ENCODE measurements at places on chromosomes 12 and 14.

DNA sequence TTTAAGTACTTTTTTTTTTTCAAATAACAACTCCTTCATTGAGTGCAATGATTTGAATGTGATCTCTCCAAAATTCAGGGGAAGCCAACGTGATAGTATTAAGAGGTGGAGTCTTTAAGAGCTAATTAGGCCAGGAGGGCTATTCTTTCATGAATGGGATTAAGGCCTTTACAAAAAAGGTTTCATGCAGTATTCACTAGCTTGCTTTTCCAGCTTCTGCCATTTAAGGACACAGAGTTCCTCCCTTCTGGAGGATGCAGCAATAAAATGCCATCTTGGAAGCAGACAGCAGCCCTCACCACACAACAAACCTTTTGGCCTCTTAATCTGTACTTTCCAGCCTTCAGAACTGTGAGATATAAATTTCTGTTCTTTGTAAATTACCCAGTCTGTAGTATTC is 586.8 kb upstream of the LMO3 start:
- H3K4me1 ChIP-seq, result no peaks in the 10 kb centered on the region
- H3K36me3 ChIP-seq, result no peaks in the 10 kb centered on the region
- H3K27me3 ChIP-seq, result no peaks in the 10 kb centered on the region

- no peak for DNase-seq
- H3K36me3 ChIP-seq, result no peaks in the 10 kb centered on the region
- no peak overlapping the region for H3K27ac ChIP-seq
- H3K4me1 ChIP-seq, result peaks cover 2% of the 10 kb centered on the region
- H3K27me3 ChIP-seq, result peaks cover 14% of the 10 kb centered on the region
These were observed 6.5 kb downstream of the CYP46A1 start for GRCh38 chr14:99690636-99691035.

- no peak overlapping the region for H3K27ac ChIP-seq
- DNase-seq, result no peak
- H3K4me1 ChIP-seq, result no peaks in the 10 kb centered on the region
These were observed 87.6 kb upstream of the STRN3 start for GRCh38 chr14:31113794-31114193.

DNA sequence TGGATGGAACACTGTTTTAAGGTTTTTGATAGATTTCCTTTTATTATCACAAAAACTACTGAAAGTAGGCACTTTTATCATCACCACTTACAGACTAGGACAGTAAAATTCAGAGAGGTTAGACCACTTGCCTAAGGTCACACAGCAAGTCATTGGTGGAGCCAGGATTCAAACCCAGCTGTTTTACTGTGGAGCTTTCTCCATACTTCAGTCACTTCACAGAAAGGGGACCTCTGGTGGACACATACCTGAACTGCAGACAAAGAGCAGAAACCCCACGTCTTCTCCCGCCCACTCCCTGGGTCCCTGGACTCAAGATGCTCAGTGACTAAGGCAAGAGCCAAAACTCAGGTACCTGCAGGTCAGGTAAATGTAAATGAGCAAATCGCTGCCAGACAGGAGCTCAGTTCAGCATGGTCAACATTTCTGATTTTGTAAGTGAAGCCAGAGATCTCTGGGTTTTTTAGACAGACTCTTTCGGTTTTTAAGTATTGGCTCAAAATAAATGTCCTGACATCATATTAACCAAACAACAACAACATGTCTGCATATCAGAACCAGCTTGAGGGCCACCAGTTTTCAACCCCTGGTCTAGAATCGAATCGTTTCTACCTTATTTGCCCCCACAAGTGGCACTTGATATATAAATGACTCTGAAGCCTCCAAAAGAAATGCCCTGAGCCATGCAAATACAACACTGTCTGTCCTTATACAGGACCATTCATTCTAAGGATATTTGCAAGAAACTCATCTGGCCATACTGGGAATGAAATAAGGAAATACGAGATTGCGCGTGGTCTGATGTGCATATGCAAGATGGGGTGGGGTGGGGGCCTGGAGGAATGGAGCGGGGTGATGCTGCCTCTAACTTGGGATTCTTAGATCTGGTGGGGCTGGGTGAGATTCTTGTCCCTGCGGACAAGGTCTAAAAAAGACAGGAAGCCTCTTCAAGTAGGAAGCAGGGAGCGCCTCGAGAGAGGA is 110.9 kb downstream of the KSR2 start:
- no peaks in the 10 kb centered on the region for H3K36me3 ChIP-seq
- no peak overlapping the region for H3K4me3 ChIP-seq
- peak; percentile 76 for DNase-seq
- peaks cover 2% of the 10 kb centered on the region for H3K27me3 ChIP-seq
- no peaks in the 10 kb centered on the region for H3K4me1 ChIP-seq

DNA sequence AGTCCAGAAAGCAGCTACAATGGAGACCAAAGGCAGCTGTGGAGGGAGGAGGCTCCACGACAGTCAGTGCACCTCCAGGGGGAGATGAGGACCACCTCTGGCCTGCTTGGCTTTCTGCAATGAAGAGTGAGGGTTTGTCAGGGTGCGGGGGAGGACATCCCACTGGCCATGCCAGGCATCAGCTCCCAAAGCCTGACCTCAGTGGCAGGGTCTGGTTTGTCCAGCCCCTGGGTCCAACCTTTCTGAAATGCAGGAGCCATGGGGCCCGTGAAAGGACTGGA is 35.2 kb downstream of the SLC6A12 start:
- H3K27ac ChIP-seq, result no peak overlapping the region
- no peak overlapping the region for H3K4me3 ChIP-seq
- peaks cover 3% of the 10 kb centered on the region for H3K27me3 ChIP-seq
- no peaks in the 10 kb centered on the region for H3K4me1 ChIP-seq
- no peaks in the 10 kb centered on the region for H3K36me3 ChIP-seq

- no peak for DNase-seq
- H3K27me3 ChIP-seq, result no peaks in the 10 kb centered on the region
- no peak overlapping the region for H3K27ac ChIP-seq
- H3K4me1 ChIP-seq, result no peaks in the 10 kb centered on the region
- H3K36me3 ChIP-seq, result no peaks in the 10 kb centered on the region
These were observed 9.8 kb upstream of the RNU6-8 start for GRCh38 chr14:32212833-32213232.

DNA sequence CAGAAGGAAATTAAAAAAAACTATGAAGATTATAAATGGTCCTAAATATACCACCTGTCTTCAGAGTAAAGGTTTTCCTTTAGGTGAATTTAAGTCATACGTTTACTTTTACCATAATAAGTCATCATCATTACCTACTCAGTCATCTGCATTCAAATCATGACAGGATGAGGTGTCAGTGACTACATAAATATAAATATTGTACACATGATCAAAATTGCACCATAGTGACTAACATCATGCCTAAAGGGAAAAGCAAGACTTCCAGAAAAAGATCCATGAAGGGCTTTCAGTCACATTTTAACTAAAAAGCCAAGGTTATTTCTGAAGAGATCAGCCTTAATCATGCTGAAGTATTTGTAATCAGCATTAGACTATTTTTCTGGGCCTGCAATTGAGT is 759.9 kb upstream of the FLRT2 start:
- no peak for DNase-seq
- H3K4me3 ChIP-seq, result no peak overlapping the region
- H3K27ac ChIP-seq, result no peak overlapping the region

DNA sequence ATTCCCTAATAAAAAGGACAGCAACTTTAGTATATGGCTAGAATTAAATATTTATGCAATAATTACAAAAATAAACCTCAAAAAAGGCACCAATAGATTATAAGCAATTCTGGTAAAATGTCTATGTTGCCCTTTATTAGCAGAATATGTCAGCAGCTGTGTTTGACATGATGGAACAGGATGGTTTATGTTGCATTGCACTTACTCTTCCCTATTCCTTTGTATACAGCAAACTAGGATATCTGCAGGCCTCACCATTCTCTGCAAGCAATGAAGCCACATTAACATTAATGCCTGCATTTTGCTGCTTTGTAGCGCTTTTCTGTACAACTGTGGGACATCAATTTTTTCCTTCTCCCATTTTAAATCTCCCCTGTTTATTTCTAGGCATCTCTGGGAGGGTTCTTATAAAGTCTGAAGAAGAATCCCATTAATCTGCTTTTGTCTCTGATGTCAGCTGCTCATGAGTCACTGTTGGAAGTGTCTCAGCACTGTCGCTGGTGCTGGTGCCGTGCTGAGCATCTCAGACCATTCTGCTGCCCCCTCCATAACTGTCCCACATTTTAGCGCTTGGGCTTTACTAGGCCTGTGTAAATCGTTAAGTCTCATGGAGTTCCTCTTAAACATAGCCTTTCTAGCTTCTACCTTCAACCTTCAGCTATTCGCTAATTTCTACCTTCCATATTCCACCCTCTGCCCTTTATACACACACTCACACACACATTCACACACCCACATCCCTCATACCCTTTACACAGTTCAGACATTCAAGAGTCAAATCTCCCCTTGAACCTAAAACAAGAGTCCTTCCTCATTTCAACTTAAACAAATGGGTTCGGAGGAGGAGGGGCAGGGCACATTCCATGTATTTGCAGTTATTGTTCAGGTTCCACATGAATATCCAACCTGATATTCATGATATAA is 64.4 kb upstream of the TRHDE start:
- no peaks in the 10 kb centered on the region for H3K36me3 ChIP-seq
- H3K27ac ChIP-seq, result no peak overlapping the region
- H3K4me1 ChIP-seq, result no peaks in the 10 kb centered on the region
- no peaks in the 10 kb centered on the region for H3K27me3 ChIP-seq

- H3K36me3 ChIP-seq, result no peaks in the 10 kb centered on the region
- H3K4me1 ChIP-seq, result peaks cover 11% of the 10 kb centered on the region
- no peak for DNase-seq
- H3K4me3 ChIP-seq, result no peak overlapping the region
- H3K27me3 ChIP-seq, result no peaks in the 10 kb centered on the region
These were observed 30.8 kb upstream of the BCL2L14 start for GRCh38 chr12:12039897-12040296.

- H3K27ac ChIP-seq, result no peak overlapping the region
- H3K4me1 ChIP-seq, result peaks cover 24% of the 10 kb centered on the region
- no peak for DNase-seq
- H3K4me3 ChIP-seq, result no peak overlapping the region
- H3K27me3 ChIP-seq, result no peaks in the 10 kb centered on the region
These were observed 12.0 kb downstream of the FUT8 start for GRCh38 chr14:65424531-65424930.

GRCh38 chr12:70609203-70609602 is 28.0 kb downstream of the PTPRB start:
- no peak for DNase-seq
- peaks cover 6% of the 10 kb centered on the region for H3K4me1 ChIP-seq
- H3K27me3 ChIP-seq, result peaks cover 42% of the 10 kb centered on the region
- H3K27ac ChIP-seq, result no peak overlapping the region

DNA sequence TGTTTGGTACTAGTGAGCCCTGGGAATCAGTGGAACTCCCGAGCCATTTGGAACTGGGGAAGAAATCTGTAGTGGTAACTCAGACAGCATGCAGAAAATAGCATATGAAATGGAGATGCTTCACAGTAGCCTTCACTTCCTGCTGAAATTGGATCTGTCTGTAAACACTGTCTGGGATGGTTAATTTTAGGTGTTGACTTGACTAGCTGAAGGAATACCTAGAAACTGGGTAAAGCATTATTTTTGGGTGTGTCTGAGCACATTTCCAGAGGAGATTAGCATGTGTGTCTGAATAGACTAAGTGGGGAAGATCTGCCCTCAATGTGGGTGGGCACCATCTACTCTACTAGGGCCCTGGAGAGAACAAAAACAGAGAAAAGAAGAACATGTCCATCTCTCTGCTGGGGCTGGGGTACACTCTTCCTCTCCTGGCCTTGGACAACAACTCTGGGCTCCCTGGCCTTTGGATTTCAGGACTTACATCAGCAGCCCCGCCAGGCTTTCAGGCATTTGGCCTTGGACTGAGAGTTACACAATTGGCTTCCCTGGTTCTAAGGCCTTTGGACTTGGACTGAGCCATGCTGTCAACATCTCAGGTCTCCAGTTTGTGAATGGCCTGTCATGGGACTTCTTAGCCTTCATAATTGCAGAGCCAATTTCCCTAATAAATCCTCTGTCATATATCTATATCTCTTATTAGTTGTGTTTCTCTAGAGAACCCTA is 14.0 kb upstream of the CRADD start:
- H3K27ac ChIP-seq, result no peak overlapping the region
- no peak overlapping the region for H3K4me3 ChIP-seq

- H3K4me3 ChIP-seq, result no peak overlapping the region
- no peak overlapping the region for H3K27ac ChIP-seq
- H3K4me1 ChIP-seq, result peaks cover 14% of the 10 kb centered on the region
- no peak for DNase-seq
- no peaks in the 10 kb centered on the region for H3K36me3 ChIP-seq
- H3K27me3 ChIP-seq, result no peaks in the 10 kb centered on the region
These were observed 117.6 kb downstream of the SLC25A47 start for GRCh38 chr14:100440758-100441203.

GRCh38 chr12:116314477-116314876 is 37.0 kb upstream of the MED13L start:
- no peaks in the 10 kb centered on the region for H3K36me3 ChIP-seq
- no peak overlapping the region for H3K4me3 ChIP-seq
- no peak overlapping the region for H3K27ac ChIP-seq
- peaks cover 8% of the 10 kb centered on the region for H3K4me1 ChIP-seq

DNA sequence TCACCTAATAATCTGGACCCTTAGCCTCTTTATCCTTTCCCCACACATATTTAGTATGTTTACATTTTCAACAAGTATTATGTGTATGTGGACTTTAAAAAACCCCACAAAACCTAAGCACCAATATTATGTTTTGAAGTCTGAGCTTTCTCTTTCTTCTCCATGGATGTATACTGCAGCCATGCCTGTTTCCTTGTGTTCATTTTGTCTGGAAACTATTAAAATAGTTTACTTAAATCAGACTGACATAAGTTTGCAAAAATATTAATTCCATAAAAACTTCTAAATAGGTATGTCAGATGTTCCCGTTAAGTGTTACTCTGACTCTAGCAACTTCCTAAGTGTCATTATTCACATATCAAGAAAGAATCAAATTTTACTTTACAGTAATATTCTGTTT is 2.9 kb downstream of the HIGD1C start:
- peaks cover 5% of the 10 kb centered on the region for H3K4me1 ChIP-seq
- H3K36me3 ChIP-seq, result no peaks in the 10 kb centered on the region
- H3K27me3 ChIP-seq, result no peaks in the 10 kb centered on the region
- no peak for DNase-seq
